NCI-H187 (cell line): ENCODE measurements at places on chromosomes 3 and 15.

DNA sequence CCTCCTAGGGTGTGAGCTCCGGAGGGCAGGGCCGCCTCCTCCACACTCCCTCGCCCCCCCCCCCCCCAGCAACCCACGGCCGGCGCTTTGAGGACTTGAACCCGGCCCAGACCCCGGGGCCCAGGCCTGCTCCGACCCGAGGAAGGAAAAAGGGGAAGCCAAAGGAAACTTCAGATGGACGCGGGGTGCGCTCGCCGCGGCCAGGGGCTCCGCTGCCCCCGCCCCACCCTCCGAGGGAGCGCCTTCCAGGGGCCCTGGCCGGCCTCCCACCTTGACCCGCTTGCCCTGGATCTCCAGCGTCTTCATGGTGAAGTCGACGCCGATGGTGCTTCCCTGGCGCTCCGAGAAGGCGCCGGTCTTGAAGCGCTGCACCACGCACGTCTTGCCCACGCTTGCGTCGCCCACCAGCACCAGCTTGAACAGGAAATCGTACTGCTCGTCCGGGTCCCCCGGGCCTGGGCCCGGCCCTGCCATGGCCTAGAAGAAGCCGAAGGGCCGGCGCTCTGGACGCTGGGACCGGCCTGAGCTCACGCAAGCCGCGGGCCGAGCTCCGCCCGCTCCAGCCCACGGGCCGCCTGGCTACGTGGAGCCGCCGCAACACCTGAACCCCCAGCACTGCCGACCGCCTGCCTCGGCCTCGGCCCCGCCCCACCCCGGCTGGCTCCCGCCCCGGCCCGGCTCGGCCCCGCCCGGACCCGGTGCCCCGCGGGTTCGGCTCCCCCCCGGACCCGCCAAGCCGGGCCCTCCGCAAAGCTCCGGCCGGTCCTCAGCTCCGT, 400 bp downstream of the RAB43 start:
- DNase-seq = no peak

GRCh38 chr3:121252676-121253075, 293.1 kb downstream of the POLQ start:
- no peak for DNase-seq

- DNase-seq = no peak
Measured at GRCh38 chr15:36734366-36734765, 154.9 kb downstream of the CDIN1 start.

DNA sequence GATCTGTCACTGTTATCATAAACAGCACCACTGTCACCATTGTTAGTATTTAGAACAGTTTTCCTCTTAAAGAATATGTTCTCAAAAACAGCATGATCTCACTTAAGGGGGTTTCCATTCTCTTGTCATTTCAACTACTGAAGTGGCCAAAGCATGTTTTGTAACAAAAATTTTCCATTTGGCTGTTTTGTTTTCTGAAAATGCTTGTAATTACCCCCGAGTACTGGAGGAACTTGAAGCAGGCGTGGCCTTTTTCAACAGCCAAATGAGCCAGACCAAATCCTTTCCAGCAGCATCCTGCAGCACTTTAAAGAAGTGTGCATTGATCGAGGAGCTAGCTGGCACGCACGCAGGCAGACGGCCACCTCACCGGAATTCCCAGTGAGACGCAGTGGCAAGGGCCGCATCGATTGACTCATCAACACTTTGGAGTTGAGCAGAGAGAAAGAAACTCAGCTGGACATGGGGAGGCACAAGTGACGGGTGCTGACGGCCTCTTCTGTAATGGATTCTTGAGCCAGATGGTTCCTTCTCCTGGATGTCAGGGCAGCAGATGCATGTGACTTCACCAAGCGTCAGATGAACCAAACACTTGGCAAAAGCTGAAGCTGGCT, 234.3 kb upstream of the IGF1R start:
- DNase-seq = no peak

- DNase-seq = no peak
Measured at GRCh38 chr3:168327856-168328255, 232.1 kb upstream of the GOLIM4 start.

GRCh38 chr3:159751752-159752151, 236.9 kb upstream of the IL12A start:
- DNase-seq = no peak

DNA sequence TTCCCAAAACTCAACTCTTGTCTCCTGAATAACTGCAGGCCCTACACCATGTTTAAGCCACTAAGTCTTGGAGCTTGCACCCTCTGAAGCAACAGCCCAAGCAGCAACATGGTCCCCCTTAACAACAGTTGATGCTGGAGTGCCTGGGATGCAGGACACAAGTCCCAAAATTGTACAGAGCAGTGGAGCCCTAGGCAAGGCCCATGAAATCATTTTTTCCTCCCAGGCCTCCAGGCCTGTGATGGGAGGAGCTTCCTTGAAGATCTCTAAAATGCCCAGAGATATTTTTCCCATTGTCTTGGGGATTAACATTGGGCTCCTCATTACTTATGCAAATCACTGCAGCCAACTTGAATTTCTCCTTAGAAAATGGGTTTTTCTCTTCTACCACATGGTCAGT, 311.9 kb upstream of the EPHA3 start:
- no peak for DNase-seq

DNA sequence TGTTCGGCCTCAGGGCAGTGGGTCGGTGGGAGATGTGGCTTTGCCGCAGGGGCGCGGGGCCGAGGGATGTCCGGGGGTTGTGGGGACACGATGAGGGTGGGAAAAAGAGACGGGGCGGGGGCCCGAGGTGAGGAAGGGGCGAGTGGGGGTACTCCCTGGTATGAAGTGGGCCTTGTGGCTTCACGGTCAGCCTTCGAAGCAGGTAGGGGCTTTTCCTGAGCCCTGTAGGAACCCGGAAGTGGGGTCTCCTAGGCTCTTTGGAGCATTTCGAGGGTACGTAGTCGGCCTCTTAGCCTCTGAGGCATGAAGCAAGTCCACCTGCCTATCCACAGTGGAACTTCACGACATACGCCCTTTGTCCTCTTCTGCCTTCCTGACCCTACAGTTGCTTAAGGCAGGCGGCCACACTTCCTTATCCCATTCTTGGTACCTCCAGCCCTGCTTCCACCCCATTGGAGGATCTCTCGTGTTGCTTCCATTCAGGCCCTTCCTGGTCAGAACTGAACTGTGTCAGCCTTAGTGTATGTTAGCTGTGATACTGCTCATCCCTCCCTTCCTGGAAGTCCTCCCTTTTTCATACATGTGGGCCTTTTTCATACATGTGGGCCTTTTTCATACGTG, 389 bp downstream of the ARPC4 start:
- DNase-seq = no peak

GRCh38 chr3:117193390-117193789, 483.8 kb downstream of the TUSC7 start:
- DNase-seq = no peak

DNA sequence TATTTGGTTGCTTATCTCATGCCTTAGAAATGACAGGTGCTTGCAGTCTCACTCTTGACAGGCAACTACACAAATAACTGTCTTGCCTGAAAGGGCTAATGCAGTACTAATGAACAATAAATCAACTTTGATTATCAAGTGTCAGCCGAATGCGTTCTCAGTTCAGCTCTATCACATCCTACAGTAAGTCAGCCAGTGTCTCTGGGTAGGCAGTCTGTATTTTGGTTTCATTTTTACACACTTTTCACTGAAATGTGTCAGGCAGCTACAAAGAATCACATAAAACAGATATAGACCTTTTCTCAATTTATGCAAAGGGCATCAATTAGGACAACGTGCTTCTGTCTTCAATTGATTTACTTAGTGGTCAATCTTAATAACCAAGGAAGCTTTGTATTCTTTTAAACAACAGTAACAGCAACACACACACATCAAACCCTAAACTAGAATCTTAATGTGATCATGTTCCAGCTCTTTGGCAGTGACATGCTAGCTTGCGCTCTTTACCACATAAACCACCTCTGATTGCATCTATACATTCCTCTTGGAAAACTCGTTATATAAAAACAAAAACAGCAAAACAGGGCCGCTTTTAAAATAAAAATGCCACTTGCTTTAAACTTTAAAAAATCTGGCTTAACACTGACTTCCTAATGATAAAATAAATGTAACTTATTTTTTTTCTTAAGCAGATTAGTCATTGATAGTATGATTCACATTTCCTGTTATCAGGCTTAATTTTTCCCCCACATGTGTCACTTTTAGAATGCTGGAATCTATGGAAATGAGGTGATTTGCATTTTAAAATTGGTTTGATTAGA, 520.4 kb downstream of the FOXP1 start:
- DNase-seq = no peak

GRCh38 chr3:184380185-184380626, 352 bp downstream of the CHRD start:
- no peak for DNase-seq

DNA sequence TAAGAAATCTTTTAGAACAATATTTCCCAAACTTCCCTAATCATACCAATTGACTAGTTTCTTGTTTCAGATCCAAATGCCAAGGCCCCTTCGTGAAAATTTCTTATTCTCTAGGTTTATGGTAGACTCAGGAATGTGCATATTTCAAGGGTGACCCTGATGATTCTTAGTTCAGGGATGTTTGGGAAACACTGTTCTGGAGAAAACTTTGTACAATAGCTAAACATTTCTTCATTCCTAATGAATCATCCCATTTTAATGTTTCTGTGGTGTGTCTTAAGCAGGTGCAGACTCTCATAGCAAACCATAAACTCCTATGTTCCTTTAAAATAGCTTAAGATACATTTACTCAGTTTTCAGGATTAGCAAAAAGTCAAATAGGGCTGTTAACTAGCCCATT, 314.5 kb downstream of the TIGIT start:
- no peak for DNase-seq

GRCh38 chr15:26378304-26378703, 394.6 kb downstream of the GABRB3 start:
- DNase-seq = no peak

GRCh38 chr3:190504354-190505125, 9.3 kb upstream of the IL1RAP start:
- DNase-seq = no peak

GRCh38 chr3:190027116-190027515, 93.6 kb downstream of the P3H2 start:
- DNase-seq = no peak

DNA sequence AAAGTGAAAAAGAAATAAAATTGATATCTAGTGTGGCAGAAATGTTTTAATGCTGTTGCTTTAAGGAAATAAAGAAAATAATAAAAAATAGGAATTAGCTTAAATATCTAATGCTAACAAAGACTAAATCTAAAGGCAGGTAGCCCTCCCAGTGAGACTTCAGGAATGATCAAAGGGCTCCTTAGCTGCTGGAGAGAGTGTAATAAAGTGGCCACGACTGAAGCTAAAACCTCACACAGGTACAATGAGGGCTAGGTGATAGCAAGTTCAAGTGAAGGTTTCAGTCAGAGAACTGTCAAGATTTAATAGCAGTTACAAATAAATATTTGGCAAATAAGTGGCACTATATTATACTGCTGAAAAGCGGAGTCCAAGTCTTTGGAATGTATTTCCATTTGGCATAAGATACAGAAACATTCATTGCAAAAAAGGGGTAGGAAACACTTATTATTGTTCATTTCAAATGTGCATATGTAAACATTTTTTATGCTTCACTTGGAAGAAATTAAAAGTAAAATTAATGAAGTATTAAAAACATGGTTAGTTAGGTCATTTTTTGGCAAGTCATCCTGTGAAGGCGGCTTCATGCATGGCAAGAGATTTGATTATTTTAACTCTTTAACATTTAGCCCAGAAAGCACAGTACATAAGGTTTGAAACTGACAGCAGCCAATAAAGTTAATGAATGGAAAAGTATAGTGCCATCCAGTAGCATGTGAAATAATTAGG, 168.2 kb downstream of the ECT2 start:
- DNase-seq = no peak

- no peak for DNase-seq
Measured at GRCh38 chr15:94239474-94239873, 8.1 kb downstream of the MCTP2 start.

DNA sequence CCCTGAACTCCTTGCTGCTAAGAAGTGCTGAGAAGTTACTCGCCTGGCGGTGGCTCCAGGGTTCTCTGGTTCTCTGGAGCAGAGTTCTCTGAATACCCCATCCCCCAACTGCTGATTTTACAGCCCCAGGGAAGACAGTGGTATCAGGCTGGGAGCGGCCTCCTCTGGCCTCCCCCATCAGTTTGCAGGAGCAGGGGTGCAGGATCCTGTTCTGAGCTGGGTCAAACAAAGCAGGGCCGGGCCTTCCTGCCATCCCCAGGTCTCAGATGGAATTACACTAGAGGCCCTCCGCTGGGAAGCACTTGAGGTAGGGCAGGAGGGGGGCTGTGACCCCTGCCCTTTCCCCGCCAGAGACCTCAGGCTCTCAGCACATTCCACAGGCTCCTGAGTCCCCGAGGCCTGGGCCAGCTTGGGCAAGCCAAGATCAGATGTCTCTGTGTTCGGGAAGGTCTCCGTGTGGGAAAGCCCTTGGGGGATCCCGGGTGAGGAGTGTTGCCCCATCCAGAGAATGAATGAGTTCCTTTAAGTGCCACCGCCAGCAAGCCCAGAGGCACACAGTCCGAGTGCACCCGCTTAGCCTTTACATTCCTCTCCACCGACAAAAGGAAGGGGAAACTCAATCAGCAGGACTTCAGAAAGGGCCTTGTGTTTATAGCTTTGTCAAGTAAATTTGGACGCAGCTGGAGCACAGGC, 149.9 kb downstream of the LRRK1 start:
- DNase-seq = no peak

- no peak for DNase-seq
Measured at GRCh38 chr15:41417418-41418195, 712 bp downstream of the RTF1 start.

GRCh38 chr3:168990134-168990533, 673.4 kb downstream of the MECOM start:
- DNase-seq = no peak

- DNase-seq = no peak
Measured at GRCh38 chr15:72340366-72340765, 20.4 kb upstream of the CELF6 start.

DNA sequence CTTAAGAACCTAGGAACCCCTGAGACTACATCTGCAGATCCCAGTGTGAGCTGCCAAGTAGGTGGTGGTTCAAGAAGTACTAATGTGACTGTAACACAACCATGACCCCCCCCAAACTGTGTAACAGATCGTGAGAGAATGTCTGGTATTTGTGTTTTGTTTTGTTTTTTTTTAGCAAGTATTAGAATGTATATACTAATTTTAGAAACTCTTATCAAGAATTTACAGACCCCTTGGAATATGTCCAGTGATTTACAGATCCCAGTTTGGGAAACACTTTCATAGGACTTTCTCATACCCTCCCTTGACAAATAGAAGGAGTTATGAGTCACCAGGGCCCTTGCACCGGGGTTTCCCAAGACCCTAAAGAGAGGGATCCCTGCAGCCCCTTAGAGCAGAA, 79.8 kb downstream of the SEMA5B start:
- DNase-seq = no peak

DNA sequence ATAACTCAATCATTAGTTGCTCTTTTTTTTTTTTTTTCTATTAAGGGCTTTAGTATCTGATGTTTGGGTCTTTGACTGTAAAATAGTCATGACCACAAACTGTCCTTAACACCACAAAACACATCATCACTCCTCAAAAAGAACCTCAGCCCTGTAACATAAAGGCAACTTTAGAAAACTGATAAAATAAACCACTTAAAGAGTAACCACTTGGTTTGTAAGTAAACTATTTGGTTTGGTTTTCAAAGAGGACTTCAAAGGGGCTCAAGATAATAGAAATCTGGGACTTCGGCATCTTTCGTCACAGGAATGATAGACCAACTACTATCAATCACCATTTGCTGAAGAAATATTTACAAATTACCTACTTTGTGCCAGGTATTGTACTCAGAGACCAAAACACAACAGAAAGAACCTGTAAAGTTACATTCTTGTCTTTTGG, 167.8 kb downstream of the FOXP1 start:
- DNase-seq = no peak
